ENCODE measurements at places on chromosomes 6 and 20.

- DNase-seq, result no peak
These were observed 189.1 kb downstream of the TBX18 start for GRCh38 chr6:84575264-84575663.

- DNase-seq, result no peak
These were observed 6.3 kb downstream of the FRMD1 start for GRCh38 chr6:168072730-168073129.

- no peak for DNase-seq
These were observed 194.2 kb downstream of the PRL start for GRCh38 chr6:22102671-22103070.

DNA sequence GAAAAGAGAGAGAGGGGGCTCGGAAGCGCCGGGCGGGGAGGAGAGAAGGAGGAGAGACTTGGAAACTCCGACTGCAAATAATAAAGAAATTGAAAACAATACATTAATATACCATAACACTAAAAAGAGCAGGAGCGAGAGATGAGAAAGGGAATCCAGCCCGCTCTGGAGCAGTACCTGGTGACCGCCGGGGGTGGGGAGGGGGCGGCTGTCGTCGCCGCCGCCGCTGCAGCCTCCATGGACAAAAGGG is 338 bp downstream of the E2F3 start:
- no peak for DNase-seq

DNA sequence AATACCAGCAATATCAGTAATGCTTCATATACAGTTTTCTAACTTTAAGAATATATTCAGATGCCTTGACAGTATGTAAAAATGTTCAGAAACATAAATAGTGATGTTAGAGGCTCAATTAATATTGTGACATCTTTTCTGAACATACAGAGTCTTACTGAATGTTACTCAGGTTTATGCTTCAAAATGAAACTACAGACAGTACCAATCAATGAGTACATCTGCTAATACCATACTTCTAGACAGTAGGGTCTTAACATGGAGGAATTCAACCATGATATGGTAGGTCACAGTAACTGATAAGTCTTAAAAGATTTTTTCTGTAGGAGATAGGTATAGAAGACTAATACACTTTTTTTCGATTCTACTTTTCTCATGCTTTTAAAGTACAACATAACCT is 8.3 kb downstream of the GCLC start:
- no peak for DNase-seq

GRCh38 chr6:55016261-55016660 is 158.1 kb upstream of the HCRTR2 start:
- no peak for DNase-seq

GRCh38 chr6:98827295-98828159 is 6.8 kb upstream of the POU3F2 start:
- DNase-seq, result no peak

GRCh38 chr20:23229989-23230388 is 120.6 kb upstream of the NXT1 start:
- DNase-seq, result no peak
